Hematopoietic multipotent progenitor cell treated with erythropoietin and hydrocortisone succinate and interleukin-3 and kit ligand, for 15 days (in vitro differentiated cells): ENCODE measurements at places on chromosomes 6 and 20.

DNA sequence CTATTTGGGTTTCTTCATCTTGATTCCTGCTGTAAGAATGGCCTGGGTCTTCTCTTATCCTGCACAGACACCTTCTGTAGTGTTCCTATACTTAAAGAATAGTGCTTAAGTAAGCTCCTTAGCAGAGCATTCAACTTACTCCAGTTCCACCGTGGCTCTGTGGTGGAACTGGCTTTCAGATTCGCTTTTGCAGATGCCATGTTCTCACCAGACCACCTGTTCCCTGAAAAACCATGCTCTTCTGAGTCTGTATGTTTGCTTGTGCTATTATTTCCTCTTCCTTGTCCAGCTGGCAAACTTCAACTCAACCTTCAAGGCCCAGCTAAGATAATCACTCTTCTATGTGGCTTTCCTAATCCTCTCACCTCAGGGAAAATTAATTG is 4.9 kb downstream of the ELMO2 start:
- DNase-seq: no peak

GRCh38 chr6:128271011-128271410 is 249.4 kb downstream of the PTPRK start:
- no peak for DNase-seq

DNA sequence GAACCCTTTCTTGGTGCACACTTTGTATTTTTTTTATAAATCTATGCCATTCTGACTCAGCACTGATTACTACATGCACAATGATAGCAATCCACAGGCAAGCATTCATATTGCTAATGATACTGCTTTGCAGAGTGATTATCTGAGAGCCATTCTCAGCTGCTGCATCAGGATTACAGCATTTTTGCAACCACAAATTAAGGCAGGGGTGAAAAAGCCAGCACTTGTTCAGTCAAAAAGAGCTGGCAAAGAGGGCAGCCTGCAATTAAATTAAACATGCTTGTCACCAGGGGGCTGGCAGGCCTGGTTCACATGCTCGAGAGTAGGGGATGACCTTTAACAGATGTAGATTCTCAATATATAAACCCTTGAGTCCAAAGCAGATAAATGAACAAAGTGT is 40.7 kb upstream of the SLC17A4 start:
- no peak for DNase-seq

GRCh38 chr6:32432050-32432450 is 7.6 kb upstream of the HLA-DRA start:
- DNase-seq: no peak

DNA sequence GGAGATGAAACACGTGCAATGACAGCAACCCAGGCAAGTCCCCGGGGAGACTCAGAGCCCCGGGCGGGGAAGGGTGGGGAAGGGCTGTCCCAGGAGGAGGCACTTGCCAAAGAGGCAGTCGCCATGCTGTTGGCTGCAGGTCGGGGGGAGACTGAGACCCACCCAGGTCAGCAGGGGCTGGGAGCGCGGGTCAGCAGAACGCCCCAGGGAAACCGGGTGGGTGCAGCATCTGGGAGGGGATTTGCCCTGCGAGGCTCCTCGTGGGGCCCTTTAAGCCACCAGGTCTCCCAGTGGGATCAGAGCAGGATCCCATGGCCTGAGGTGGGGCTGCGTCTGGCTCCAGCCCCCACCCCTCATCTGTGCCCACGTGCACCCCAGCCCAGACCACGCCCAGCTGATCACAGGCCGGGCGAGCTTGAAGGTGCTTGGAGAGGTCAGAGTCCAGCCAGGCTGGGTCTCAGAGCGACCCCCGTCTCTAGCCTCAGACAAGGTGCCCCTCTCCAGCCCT is 65.5 kb downstream of the YTHDF1 start:
- no peak for DNase-seq

GRCh38 chr6:5068153-5068751 is 16.9 kb upstream of the PPP1R3G start:
- no peak for DNase-seq

- DNase-seq: no peak
These were observed 362 bp upstream of the TMX4 start for GRCh38 chr20:8019998-8020247.

DNA sequence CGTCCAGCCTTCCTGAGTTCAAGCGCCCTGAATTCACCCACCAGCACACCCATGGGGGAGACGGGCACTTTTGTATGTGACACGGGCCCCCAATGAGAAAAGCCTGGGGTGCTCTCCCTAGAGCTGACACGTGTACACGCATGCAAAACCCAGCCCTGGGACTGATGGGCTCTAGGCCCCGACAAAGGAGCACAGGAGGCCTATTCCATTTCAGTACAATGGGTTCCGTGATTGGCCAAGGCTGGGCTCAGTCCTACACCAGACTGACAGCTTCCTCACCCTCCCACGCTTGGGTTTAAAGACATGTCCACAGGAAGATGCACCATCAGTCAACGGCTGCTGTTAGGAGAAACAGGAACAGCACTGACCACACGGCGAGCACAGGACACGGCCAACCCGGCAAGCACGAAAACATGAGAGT is 8.8 kb downstream of the ZBTB46 start:
- no peak for DNase-seq

- no peak for DNase-seq
These were observed 348.8 kb downstream of the PKHD1 start for GRCh38 chr6:51738614-51739013.

GRCh38 chr6:113060664-113061063 is 713.5 kb downstream of the RFPL4B start:
- DNase-seq: no peak

DNA sequence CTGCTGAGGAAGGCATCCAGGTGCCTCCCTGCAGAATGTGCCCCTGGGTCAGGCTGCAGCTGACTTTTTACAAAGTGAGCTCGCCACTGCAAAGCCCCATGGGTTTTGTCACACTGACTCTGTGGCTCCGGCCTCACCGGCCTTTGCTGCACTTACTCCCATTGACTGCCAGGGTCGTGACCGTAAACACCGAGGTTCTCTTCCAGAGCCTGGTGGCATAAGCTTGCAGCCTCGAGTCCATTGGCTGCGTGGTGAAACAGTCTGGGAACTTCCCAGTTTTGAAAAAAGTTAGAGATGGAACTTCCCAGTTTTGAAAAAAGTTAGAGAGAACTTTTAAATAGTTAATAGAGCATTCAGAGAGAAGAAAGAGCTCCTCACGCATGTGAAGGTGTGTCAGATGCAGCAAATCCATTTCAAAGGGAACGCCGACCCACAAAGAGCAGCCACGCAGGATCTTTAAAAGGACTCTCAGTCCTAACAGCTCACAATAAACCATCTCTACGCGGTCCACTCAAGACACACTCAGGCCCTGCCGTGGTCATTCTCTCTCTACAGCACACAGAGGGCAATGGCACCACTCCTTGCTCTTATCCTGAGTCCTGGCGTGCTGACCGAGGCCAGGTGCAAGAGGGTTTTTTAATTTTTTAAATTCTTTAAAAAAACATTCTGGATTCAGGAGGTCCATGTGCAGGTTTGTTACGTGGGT is 12.8 kb downstream of the RAMACL start:
- DNase-seq: no peak

GRCh38 chr6:2784061-2784460 is 18.9 kb downstream of the WRNIP1 start:
- DNase-seq: no peak

DNA sequence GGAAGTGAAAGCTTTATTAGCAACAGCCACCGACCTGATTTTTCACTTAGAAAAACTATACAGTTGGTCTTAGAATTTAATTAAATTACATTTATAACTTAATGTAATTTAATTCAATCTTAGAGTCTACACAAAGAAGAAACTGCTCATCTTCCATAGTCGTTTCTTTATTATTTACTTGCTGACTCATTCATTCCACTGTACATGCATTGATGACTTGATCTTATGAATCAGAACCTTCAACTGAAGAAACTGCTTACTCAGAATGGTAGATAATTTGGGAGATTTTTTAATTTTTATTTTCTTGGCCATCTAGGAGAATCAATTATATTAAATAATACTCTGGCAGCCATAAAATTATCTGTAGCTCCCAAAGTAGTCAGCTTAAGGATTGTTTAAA is 1021.6 kb upstream of the FLRT3 start:
- DNase-seq: no peak
